ENCODE measurements at places on chromosomes 3 and 15.

GRCh38 chr3:134625462-134625861 is 25.4 kb downstream of the KY start:
- no peak for DNase-seq

DNA sequence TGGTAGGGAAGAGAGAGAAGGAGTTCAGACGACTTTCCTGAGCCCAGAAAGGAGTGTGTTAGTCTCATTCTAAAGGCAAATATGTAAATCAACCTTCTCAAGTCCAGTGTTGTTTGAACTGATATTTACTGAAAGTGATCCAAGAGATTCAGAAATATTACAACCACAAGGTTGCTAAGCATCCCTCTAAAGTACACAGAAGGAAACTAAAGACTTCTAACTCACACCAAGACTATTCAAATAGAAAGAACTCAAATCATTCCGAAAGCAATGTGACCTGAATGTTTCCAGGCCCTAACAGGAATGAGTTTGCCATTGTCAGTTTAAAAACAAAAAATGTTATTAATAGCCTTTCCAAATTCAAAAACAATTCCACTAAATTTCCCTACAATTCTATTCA is 56.9 kb upstream of the VGLL3 start:
- DNase-seq = no peak

- DNase-seq = no peak
Measured at GRCh38 chr3:154875142-154875541, 205.0 kb upstream of the MME start.

GRCh38 chr3:160841455-160841854 is 85.4 kb downstream of the PPM1L start:
- DNase-seq = no peak

- no peak for DNase-seq
Measured at GRCh38 chr3:162292409-162292808, 795.8 kb downstream of the OTOL1 start.

GRCh38 chr3:71752831-71753700 is 589 bp upstream of the GPR27 start:
- DNase-seq = no peak

GRCh38 chr3:161821591-161821990 is 325.0 kb downstream of the OTOL1 start:
- DNase-seq = no peak

DNA sequence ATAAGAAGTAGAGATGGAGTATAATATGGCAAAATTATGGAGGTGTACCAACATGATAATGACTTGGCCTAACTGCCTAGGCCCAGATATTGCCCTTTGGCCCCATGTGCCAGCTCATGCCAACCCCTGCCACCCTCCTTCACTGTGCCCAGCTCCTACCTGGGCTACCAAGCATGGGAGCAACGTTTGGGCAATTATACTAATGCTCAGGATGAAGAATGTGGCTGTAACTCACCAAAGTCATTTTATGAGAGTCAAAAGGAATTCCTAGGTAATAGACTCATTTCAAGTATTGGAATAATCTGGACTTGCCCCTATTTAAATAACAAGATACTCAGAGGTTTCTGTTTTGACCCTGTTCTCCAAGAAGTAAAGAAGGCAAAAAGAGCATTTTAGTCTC is 240.2 kb upstream of the IL12A start:
- DNase-seq = no peak

DNA sequence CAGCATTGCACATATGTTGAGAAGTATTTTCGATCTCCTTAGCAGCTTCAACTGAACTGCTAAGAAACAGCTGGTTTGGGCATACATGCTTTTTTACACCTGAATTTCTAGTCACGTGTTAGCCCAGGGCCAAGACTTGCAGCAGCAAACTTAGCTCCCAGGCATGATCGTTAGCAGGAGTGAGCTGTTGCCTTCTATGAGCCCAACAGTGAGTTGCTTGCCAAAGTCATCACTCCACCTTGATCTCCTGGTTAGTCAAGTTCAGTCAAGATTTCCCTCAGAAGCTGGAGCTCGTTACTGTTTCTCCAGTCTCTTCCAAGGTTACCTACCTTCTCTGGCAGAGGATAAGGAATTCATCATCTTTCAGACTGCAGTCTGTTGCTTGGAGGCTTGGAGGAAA is 100.4 kb upstream of the SEMA6D start:
- no peak for DNase-seq

DNA sequence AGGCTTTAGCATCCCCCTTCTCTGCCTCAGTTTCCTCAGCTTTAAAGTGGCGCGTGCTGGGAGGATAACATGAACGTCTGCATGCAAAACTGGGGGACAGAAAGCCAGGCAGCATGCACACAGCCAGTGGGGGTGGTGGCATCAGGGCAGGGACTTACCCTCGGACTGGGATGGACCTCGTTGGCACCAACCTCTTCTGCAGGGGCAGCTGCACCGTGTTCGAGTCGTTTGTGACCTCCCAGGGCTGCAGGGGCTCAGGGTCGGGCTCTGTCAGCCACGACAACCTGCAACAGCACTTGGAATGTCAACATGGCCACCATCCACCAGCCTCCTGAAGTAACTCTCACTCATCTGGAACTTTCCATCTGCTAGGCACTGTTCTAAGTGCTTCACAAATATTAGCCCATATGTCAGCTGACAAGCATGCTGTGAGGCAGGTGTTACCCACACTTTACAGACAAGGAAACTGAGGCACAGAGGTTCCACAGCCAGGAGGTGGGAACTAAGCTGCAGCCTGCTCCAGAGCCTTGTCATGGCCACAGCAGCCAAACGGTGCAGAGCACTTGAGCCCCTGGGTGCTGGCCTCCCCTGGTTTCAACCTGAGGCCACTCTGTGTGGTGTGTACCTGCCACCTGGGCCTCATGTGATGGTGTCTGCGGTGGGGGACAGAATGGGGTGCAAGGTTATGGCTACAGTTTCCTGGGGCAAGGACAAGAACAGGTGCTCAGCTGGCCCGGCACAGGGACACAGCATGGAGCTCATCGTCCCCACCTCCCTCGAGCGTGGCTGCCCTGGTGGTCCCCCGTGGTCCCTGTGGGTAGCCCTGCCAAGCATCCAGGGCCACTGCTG is 6.7 kb downstream of the C3orf22 start:
- no peak for DNase-seq

- no peak for DNase-seq
Measured at GRCh38 chr3:120604784-120605183, 8.6 kb downstream of the NDUFB4 start.

- no peak for DNase-seq
Measured at GRCh38 chr15:59437142-59437816, 707 bp upstream of the FAM81A start.
